ENCODE measurements at places on chromosomes 7 and 10. TPM values are rescaled to one million over a fixed set of nuclear protein-coding genes. Genes with fewer than 3 reads are reported as not detected.

The TAS2R41 gene
- not detected for total RNA-seq

The CYP3A4 gene
- total RNA-seq: 0.24 TPM

DNA sequence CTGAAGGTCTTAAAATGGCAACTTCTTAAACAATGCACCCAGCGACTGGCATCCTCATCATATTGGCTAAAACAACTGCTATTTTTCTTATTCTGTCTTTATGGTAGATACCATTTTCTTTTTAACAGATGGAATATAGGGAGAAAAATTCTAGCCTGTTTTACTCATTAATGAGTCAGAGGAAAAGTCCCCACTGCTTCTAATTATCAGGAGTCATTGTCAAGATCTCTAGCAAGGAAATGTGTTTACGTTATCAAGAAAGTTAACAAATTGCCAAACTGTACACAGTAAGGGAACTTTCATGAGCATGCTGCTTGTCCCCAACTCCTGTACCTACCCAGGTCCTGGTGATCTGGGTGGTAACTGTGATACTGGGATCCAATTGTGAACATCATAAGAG, 117.7 kb upstream of the KIAA1217 start:
- no peak for ATAC-seq

DNA sequence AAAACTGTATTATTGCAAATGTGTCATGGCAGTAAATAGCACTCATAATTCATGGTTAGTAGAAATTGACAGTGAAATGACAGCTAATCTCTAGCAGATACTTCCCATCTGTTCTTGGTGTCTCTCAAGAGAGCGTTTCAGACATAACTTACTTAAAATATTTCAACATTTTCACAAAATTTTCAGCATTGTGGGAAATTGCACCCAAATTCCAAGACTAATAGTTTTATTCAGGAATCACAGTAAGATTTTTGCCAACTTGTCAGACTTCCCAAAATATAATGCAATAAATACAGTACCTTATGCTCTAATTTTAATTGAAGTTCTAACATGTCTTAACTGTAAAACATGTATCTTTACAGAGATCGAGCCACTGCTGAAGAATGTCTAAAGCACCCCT, 41.2 kb downstream of the STK17A start:
- no peak for ATAC-seq

DNA sequence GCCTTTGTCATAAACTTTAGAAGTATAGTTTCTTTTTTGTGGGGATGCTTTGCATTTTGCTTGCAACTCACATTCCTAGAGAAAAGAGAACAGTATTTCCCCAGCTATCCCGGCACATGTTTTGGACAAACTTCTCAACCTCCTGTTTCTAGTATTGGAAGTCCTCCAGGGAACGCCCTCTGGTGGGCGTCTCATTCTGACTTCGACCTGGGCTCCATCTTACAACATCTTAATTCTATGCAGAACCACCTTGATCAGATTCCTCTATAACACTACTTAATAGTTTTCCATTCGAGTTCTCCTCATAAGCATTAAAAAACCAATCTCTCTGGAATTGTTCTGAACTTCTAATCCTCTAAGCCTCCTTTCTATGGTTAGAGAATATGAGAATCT, 139.5 kb upstream of the FZD8 start:
- no peak for ATAC-seq

DNA sequence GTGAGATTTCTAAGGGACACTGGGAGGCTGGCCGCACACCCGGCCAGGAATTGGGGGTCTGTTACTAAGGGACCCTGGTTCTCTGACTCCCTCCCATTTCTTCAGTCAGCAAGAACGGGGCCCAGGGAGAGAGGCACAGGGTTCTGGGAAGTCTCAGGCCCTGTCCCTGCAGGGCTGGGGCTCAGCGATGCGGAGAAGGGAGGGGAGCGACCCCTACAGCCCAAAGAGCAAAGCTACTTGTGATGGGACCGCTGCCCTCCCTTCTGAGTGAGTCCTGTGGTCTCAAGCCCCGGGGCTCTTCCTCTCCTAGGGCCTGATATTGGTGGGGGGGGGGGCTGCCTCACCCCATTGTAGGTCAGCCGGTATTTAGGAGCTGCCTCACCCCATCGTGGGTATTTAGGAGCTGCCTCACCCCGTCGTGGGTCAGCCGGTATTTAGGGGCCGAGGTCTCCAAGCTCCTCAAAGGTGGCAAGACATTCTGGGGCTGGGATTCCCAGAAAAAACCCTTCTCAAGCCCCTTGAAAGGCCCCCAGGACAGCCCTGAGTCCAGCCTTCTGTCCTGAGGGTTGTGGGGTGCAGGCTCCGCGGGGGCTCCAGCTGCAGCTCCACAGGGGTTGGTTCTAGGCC, 16.9 kb upstream of the NKX6-2 start:
- no peak for ATAC-seq

GRCh38 chr7:67429735-67430134, 433.1 kb downstream of the TYW1 start:
- no peak for ATAC-seq

- no peak for ATAC-seq
Observed at GRCh38 chr10:106897719-106898118, 266.8 kb downstream of the SORCS1 start.

The FERD3L gene
- total RNA-seq: not detected

The KAZALD1 gene
- 4.1 TPM for total RNA-seq

DNA sequence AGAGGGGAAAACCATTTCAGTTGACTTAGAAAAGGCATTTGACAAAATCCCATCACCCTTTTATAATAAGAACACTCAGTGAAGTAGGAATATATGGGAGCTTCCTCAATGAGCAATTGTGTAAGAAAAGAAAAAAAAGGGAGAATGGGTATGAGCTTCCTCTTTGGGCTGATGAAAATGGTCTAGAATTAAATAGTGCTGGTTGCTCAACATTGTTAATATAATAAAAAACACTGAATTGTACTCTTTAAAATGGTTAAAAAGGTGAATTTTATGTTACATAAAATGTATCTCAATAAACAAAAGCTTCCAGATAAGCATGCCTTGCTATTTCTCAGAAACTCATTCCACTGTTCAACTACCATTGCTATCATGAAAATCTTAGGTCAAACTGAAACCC, 40.6 kb downstream of the LRRC17 start:
- ATAC-seq: no peak

GRCh38 chr7:24501009-24501408, 72.2 kb upstream of the PALS2 start:
- no peak for ATAC-seq

GRCh38 chr10:7164955-7165354, 245.9 kb downstream of the SFMBT2 start:
- ATAC-seq: no peak

DNA sequence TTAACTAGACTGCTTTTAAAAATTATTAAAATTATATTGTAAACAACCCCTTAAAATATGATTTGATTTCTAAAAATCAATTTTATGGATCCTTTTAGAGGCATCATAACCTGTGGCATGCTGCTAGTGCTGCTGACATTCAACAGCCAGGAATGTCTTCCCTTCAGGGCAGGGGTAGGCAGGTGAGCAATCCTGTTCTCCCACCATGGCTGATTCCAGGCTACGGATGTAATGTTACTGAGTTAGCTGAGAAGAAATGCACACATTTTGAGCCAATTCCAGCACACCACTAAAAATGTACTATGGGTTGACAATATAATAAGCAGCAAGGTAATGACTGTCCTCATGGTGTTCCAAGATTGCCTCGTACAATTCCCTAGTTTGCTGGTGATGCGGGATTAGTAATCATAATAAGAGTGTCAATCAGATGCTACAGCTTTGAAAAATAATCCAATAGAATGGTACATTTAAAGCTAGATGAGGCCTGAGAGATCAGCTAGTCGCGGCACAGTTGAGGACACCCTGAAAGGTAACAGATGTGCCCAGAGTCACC, 108.7 kb upstream of the PRR15 start:
- no peak for ATAC-seq

- no peak for ATAC-seq
Observed at GRCh38 chr10:96595741-96596140, 8.9 kb upstream of the TM9SF3 start.

DNA sequence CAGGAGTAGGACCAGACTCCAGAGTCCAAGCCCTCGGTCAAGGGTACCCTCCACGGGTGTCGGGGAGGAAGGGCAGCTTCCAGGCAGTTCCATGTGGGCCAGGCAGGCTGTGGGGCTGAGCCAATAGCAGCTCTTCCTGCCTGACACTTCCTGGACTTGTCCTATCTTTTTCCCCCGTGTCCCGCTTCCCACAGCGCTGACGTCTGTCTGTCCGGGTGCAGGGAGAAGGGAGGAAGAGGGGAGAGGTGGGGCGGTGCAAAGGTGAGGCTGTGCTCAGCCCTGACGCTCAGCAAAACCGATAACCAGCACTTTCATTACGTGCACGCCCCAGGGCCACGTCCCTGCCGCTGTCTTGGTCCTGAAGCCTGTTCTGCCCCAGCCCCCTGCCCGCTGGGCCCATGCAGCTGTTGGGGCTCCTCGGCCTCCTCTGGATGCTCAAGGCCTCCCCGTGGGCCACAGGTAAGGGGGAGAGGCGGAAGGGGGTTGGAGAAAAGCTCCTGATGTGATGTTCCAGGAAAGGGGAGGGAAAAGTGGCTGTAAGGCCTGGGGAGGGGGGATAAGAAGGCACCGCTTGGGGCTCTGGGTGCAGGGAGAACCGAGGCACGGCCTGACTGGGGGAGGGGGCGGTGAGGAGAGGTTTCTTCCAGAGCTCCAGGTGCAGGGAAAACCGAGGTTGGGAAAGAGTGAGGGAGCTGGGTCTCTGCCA, at the start of gene MUC3A:
MUC3A (plus strand) TSS at position 308 of the 706 bp plus-strand sequence; CDS start at position 399, 91 bp downstream.
- ATAC-seq: no peak

The ELOVL3 gene
- total RNA-seq: not detected

DNA sequence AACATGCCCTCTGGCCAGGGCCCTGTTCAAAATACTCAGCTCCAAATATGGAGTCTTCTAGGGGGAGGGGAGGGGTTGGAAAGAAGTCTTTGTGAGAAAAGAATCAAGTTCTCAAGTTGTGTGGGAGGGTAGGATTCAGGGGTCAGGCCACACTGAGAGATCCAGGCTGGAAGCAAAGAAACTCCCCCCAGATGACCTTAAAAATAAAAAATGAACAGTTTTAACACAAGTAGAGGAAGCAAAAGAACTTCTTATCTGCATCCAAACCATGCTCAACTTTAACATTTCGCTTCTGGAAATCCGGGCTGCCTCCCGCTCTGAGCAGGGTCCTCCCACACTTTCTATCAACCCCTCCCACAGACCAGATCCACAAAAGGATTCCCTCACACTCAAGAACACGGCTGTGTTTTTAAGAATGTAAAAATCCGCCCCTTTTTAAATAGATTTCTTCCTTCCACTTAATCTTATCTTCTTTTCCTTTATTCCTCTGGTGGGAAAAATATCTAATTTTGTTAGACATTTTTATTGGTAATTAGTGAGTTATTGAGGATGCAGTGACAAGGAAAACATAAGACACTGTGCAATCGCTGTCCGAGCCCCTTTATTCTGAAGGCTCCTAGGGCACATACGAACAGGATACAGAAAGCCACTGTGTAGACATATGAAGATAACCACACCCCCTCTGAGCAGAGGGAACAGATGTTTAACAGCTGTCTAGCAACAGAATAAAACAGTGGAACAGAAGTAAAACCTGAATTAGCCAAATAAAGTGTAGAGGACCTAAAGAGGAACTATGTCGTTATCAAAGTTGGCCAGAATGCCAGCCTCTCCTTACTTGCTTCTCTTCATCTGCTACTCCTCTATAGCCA, 43.8 kb downstream of the CYTH3 start:
- peak; percentile 35 for ATAC-seq

DNA sequence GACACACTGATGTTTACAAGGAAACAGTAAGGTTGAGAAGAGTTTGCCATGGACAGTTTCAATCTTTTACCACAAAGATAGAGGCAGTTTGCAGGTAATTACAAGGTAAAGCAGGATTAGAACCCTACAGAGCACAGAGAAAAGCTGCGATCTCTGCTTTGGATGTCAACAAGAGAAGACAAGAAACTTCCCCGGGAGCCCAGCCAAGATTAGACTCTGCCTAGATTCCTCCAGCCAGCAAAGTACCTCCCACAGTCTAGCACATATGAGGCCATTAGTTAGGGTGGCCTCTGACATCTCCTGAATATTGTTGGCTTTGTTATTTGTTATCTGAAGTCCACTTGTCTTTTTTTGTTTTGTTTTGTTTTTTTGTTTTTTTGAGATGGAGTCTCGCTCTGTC, 178.1 kb downstream of the CALN1 start:
- ATAC-seq: no peak

DNA sequence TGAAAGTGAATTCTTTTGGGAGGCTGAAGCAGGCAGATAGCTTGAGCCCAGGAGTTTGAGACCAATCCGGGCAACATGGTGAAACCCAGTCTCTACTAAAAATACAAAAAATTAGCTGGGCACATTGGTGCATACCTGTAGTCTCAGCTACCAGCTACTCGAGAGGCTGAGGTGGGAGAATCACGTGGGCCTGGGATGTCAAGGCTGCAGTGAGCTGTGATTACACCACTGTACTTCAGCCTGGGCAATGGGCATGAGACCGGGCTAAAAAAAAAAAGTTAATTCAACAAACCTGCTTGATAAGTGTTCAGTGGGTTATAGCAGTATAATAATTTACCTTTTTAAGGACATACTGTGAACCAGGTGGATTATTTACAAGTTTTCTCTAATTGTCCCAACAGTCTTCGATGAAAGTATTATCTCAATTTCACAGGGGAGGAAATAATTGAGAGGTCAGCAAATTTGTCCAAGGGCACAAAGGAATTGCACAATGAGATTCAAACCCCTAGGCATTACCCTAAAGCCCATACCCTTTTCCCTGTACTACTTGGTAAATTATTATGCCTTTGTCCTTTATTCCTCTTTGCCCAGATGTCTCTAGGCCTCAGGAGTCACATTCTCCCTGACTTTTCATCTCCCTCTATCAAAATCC, 13.1 kb upstream of the DLD start:
- no peak for ATAC-seq

GRCh38 chr7:21805791-21806190, 139.9 kb downstream of the CDCA7L start:
- no peak for ATAC-seq

Measured in esophagus mucosa (tissue), 1 donor.